ENCODE measurements at places on chromosomes 1 and 21. TPM values are rescaled to one million over a fixed set of nuclear protein-coding genes. Genes with fewer than 3 reads are reported as not detected.

DNA sequence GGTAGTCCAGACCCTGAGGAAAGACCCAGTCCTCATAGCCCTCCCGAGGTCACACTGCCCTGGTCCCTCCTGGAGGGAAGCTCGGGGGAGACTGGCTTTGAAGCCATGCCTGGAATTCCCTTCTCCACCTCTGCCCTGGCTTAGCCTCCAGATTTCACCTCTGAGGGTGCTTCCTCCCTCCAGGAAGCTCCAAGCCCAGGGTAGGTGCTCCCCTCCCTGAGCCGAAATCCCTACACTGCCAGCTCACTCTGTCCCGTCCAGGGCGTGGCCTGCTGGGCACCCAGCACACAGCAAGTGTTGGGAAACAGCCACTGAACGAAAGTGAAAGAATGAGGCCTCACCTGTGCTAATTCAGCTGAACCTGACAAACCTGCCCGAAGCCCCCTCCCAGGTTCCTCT is 6.0 kb upstream of the TNFRSF25 start:
- H3K27ac ChIP-seq: no peak overlapping the region
- H3K36me3 ChIP-seq: no peaks in the 10 kb centered on the region
- no peak for DNase-seq
- H3K4me3 ChIP-seq: no peak overlapping the region
- no peaks in the 10 kb centered on the region for H3K27me3 ChIP-seq

DNA sequence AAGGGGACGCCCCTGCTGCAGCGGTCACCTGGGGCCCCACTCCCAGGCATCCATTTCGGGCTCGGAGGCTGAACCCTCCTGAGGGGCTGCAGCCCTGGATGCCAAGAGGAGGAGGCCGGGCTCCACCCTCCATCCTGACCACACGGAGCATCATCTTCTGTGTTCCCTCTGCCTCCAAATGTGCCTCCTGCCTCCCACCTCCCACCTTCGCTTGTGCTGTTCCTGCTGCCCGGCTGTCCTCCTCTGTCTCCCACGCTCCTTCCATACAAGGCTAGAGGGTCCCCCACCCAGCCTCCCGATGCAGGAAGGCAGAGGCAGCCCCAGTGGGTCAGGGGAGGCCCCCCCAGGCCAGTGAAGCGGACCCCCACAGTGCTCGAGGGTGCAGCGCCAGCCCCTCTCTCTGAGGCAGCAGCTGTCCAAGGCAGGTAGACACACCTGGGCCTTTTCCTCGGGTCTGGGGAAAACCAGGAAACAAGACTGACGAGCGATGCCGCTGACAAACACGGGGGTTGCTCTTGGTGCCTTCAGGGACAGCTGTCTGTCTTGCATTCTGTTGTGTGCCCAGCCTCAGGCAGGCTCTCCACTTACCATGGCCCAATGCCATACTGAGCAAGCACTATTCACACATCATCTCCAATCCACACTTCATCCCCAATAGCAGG is 16.8 kb upstream of the PLEKHG5 start:
- no peak for DNase-seq
- H3K4me1 ChIP-seq: no peaks in the 10 kb centered on the region
- H3K4me3 ChIP-seq: no peak overlapping the region
- H3K27me3 ChIP-seq: no peaks in the 10 kb centered on the region

Gene MYOC
- total RNA-seq: not detected

Gene WASF2
- total RNA-seq: 109 TPM

Gene TTC39A
- 0.12 TPM for total RNA-seq
